ENCODE measurements at places on chromosomes 4 and X.
A peak's percentile ranks its signal among the peaks of the same experiment; 100 is the strongest.

- DNase-seq, result peak; percentile 26
Measured at GRCh38 chr4:78653655-78654054, 102.1 kb downstream of the ANXA3 start.

- no peak for DNase-seq
Measured at GRCh38 chr4:2803624-2804448, 11.0 kb downstream of the SH3BP2 start.

DNA sequence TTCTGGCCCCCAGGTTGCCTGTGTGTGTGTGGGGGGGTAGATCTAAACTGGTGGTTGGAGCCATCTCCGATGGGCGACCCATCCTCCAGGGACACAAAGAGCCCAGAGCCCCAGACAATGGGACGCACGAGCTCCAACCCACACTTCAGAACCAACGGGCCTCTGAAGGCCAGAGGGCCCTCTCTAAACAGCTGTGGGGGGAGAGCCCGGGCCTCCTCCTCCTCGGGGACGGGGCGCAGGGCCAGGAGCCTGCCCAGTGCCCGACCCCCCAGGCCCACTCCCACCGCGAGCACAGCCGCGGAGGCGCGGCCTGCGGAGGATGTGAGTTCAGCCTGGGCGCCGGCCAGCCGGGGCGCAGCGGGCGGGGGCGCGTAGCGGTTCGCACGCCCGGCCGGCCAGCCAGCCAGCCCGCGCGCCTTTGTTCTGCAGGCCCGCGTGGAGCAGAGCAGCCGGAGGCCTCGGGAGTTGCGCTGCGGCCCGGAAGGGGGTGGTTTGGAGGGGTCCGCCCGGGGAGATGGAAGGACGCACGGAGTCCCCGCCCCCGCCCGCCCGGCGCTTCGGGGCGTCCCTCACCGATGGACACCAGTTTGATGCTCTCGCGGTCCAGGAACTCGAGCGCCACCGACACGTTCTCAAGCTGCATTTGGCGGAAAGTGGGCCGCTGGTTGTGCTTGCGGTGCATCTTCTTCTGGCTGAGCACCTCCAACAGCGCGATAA is 4.0 kb downstream of the FLNA start:
- DNase-seq, result no peak

DNA sequence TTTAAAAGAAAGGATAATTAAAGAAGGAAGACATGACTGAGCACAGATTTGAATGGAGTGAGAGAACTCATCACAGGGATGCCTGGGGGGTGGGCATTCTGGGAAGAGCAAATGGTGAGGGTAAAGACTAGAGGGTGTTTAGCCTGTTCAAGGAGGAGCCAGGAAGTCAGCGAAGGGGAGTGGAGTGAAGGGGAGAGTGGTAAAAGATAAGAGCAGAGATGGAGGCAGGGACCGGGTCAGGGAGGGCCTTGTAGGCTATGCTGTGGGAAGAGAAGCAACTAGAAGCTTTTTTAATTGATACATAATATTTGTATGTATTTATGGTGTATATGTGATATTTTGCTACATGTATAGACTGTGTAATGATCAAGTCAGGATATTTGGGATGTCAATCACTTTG is 2.2 kb upstream of the VGLL1 start:
- no peak for DNase-seq

DNA sequence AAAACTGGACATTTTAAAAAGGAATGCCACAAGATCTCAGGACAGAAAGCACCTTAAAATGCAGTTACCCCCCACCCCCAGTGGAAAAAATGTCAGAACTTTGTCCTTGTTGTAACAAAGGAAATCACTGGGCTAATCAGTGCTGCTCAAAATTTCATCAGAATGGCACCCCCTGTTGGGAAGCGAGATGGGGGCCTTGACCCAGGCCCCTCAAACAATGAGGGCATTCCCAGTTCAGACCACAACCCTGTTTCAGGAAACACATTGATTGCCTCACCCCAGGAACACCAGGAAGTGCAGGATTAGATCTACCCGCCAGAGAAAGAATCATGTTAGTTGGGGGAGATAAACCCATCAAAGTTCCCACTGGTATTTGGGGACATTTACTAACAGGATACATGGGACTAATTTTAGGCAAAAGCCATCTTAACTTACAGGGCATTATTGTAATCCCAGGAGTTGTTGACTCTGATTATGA is 16.4 kb downstream of the SPIN2B start:
- DNase-seq, result no peak

DNA sequence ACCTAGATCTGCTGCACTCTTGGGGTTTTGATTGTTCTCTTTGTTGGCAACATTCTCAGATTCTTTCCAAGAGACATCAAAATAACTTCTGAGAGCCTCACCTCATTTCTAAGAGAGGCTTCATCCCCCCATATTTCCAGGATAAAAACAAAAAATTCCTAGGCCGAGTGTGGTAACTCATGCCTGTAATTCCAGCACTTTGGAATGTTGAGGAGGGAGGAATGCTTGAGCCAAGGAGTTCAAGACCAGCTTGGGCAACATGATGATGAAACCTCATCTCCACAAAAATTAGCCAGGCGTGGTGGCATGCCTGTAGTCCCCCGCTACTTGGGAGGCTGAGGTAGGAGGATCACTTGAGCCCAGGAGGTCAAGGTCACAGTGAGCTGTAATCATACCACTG is 477.0 kb downstream of the INPP4B start:
- no peak for DNase-seq

DNA sequence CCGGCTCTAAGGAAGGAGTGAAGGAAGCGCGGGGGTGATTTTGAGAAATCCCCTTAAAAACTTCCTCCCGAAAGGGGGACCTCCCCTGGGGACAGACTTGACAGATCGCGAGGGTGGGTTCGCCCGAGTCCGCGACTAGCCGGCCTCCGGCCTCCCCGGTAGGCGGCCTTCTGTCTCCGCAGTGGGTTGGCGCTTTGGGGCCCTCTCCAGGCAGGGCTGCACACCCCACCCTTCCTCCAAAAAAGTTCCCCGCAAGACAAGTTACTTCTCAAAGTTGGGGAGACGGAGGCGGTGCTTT is 24.8 kb downstream of the HOPX start:
- no peak for DNase-seq

GRCh38 chrX:134569306-134569705 is 89.0 kb downstream of the PLAC1 start:
- no peak for DNase-seq

DNA sequence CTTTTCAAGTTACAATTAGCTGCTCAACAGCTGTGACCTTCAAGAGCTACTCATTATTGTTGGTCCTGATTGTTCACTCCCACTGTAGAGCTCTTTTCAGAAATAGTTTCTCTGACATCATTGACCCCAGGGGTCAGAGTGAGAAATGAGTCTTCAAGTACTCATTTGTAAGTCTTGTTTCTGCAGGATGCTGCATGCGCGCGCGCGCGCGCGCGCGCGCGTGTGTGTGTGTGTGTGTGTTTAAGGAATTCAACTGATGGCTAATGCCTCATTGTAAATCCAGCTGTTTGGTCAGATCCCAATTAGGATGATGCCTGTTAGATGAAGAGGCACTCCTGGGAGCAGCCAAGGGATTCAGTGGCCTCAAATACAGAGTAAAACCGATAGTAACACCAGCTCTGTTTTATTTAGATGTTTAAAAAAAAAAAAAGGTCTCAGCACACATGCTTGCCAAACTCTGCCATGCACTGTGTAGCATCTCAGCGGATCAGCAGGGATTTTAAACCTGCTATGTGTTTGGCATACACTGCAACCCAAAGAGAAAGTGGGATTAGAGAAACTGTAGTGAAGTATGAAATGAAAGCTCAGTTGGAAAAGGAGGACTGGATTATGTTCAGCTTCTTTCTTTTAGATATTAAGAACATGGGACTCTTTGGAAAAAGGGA is 332.3 kb downstream of the ADGRL3 start:
- no peak for DNase-seq

DNA sequence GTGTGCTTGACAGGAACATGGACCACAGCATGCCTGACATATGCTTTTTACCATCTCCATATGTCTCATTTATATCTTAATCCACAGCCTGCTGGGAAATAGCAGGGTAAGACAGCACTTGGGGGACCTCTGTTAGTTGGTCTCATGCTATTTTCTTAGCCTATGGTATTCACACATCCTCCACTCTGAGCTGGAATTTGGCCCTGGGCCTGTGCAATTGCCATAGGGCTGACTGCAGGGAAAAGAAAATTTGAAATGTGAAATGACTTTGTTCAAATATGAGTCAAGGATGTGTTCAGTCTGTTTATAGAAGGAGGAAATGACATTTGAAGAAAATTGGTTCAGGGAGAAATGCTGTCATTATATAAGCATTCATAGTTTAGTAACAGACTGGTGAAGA is 9.6 kb upstream of the MAP7D3 start:
- DNase-seq, result no peak

DNA sequence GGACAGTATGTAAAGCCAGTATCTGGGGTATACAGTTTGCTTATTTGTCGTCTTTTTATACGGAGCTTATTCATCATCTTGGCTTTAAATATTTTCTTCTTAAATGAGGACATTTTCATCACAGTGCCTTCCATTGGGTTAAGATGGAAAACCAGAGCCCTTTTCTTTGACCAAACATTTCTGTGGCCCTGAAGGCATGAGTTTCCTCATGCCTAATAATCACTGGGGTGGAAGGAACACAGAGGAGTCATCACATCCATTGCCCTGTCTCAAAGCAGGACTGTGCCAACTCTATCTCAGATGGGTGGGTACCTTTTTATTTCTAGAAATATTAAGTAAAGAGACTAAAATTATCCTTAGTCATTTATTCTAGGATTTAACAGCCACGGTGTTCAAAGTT is 40.0 kb downstream of the CHRDL1 start:
- no peak for DNase-seq

- DNase-seq, result no peak
Measured at GRCh38 chr4:174152717-174153466, 130.6 kb downstream of the FBXO8 start.

- DNase-seq, result no peak
Measured at GRCh38 chr4:165031436-165032211, at the start of gene TRIM60. TRIM60 (plus strand) TSS chr4:165031999; CDS start chr4:165040073, 8,074 bp downstream.

- no peak for DNase-seq
Measured at GRCh38 chrX:20147561-20147960, 5.9 kb upstream of the EIF1AX start.

DNA sequence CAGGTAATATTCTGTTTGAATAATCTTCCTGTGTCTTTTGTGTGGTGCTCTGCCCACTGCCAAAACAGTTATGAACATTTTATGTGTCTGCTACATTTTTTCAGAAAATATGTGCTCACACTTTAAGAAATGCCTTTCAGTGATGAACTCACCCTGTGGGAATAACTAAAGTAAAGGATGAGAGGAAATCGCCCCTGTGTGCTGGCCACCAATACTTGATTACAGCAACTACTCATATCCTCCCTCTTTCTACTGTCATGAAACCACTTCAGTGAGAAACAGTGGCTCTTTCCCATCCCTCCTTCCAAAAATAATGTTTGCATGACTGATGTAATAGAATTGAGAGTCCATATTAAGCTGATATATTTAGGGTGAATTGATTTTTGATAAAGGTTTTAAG is 900.9 kb downstream of the RAB28 start:
- DNase-seq, result no peak

DNA sequence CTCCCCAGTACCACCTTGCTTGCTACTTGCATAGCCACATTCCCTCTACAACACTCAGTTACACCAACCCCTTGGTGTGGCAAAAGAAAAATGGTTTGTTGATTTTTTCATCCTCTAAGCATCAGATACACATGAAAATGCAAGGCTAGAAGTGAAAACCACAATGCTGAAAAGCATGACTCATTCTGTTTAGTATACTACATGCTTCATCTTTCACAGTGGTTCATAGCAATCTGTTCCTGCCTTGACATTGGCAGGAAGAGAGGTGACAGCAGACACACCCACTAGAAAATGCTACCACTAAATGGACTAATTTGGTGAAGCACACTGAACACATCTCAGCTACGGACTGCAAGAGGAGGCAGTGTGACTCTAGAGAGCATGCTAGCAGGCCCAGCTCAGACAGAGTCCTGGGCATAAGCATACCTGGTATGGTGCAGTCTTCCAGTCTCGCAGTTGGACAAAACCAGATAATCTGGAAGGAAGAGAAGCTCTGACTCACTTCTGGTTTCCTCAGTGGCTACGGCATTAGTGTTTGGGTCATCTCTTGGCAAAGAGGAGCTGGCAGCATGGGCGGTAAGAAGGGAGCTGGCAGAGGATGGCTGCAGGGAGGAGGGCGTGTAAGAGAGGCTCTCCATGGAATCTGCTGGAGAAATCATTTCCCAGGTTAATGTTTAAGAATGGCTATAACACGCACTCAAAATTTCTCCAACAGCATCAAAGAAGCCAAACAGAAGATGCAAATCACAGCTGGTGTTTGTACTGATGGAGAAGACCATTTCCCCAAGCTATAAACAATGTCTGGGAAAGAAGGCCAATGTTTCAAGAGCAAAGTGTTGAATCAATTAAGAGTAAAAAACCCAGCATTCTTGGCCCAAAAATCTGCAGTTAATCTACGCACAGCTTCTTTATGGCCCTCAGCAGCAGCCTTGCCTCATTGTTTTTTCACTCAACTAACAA is 37.8 kb downstream of the GAB3 start:
- no peak for DNase-seq

DNA sequence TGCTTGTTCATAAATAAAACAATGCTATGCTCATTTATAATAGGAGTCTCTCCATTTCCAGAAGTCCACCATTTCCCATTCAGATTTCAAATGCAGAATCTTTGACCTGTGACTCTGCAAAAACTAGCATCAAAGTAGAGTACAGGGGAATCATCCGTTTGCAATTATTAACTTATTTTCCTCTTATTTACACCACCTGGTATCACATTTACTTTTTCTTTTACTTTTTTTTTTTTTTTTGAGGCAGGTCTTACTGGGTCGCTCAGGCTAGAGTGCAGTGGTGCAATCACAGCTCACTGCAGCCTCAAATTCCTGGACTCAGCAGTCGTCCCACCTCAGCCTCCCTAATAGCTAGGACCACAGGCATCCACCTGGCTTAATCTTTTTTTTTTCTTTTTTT is 37.6 kb downstream of the RBM47 start:
- no peak for DNase-seq

GRCh38 chrX:50813843-50814661 is at the start of gene SHROOM4:
SHROOM4 (minus strand) TSS chrX:50814194; CDS start chrX:50814018, 176 bp downstream.
- no peak for DNase-seq

- DNase-seq, result no peak
Measured at GRCh38 chrX:11329021-11329420, 35.8 kb downstream of the AMELX start.

DNA sequence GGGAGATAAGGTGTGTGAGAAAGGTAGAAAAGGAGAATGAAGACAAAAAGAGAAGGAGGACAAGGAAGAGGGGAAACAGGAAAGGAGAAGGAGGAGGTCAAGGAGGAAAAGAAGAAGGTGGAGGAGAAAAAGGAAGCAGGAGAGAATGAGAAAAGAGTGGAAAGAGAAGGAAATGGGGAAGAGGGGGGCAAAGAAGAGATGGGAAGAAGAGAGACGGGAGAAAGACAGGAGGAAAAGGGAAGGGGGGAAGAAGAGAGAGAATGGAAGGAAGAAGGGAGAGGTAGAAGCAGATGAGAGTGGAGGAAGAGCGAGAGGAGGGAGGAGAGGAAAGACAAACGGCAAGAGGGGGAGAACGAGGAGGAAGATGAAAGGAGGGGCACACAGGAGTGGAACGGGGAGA is 4.1 kb downstream of the GATA1 start:
- no peak for DNase-seq

- DNase-seq, result no peak
Measured at GRCh38 chr4:15117270-15117946, 115.1 kb downstream of the CPEB2 start.

- no peak for DNase-seq
Measured at GRCh38 chr4:122854447-122855352, 28.1 kb downstream of the FGF2 start.

GRCh38 chr4:10354746-10355145 is 102.5 kb downstream of the ZNF518B start:
- DNase-seq, result no peak

GRCh38 chrX:41377624-41378023 is 43.7 kb downstream of the DDX3X start:
- DNase-seq, result no peak

GRCh38 chr4:176837169-176837895 is 44.6 kb upstream of the VEGFC start:
- no peak for DNase-seq
